ENCODE measurements at places on chromosomes 11 and 22.

DNA sequence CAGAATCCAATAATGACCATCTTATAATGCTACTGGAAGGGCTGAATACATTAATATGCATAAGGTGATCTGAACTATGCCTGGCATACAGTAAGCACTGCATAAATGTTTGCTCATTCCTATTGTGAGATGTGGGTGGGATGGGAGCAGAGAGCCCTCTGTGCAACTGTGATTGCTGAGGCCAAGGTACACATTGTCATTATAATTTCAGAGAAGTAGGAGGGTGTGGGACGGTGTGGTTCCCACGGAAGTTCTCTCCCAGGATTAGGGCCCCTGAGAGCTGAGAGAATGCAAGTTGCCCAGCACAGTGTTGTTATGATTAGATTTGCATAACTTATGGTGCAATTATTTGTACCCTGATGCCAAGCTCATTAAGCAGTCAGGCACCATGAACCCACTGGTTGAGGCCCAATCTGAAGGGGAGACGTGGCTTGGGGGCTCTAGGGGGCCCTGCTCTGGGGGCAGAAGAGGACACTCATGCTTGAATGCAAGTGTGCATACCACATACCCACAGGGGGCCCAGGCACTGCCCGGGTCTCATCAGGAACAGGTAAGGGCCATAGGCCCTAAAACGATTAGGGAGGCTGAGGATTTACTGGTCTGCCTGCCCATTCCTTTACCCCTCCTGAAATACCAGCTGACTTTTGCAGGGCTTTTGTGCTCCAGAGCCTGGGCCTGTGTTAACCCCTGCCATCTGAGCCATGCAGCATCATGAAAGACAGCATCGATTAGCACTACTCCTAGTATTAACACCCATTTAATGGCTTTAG is 72.8 kb downstream of the THAP12 start:
- no peak for DNase-seq

DNA sequence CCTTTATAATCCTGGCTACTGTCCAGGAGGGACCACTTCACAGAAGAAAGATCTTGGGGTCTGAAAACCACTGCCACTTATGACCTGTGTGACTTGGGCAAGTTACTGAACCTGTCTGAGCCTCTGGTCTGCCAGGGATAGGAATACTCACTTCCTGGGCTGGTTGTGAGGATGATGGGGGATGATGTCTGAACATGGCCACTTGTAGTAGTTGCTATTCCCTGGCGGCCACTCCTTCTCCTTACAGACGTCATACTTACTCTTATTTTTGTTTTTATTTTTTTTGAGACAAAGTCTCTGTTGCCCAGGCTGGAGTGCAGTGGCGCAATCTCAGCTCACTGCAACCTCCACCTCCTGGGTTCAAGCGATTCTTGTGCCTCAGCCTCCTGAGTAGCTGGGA is 26.1 kb downstream of the CD82 start:
- DNase-seq: no peak

DNA sequence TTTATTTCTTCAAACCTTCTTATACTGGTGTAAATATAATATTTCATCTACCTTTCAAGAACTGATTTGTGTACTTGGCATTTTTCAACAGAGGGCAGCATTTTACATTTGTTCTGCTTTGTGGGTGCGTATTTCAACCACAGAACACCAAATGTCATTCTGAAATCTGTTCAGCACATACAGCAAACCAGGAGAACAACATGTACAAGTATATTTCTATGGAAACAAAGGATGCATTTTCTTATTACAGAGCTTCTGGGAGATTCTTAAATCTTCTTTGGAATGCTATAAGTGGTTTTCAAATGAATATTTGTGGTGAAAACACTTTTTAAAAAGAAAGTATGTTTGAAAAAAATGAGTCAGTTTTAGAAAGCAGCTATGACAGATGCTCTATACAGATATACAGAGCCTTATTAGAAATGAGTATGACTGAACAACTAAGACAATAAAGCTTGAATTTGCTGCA is 946.0 kb downstream of the FAM181B start:
- peak; percentile 1 for DNase-seq

- no peak for DNase-seq
These were observed 20.9 kb upstream of the SLC25A1 start for GRCh38 chr22:19199479-19199878.

DNA sequence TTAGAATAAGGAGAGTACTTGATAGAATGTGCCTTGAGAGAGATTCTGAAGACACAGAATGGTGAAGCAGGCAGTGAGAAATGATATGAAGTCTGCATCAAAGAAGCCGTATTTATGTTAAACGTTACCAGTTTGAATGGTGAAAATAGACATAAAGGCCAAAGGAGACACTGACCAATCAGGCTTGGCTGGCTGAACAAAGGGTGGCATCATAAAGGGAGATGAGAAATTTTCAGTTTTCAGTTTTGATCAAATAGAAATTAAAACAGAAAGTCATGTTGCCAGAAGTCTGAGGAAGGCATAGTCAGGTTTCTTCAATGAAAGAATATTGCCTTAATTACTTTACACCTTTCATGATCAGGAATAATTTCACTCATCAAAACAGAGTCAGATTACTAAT is 6.6 kb downstream of the OR51F1 start:
- no peak for DNase-seq

- DNase-seq: no peak
These were observed 4.2 kb downstream of the AMPD3 start for GRCh38 chr11:10459029-10459970.

- DNase-seq: no peak
These were observed 15.7 kb downstream of the DTX4 start for GRCh38 chr11:59187587-59187986.

DNA sequence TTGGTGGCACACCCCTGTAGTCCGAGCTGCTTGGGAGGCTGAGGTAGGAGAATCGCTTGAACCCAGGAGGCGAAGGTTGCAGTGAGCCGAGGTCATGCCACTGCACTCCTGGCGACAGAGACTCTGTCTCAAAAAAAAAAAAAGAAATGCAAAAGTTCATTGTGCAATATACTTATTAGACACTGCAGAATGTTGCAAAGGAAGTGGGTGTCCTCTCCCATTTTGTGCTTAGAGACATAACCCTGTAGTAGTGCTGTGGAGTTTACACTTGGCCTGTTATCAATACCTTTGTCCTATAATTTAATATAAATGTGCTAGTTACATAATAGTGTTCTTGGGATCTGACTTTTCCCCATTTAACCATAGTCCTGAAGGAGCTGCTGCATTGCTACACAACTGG is 9.4 kb downstream of the BCL2L13 start:
- DNase-seq: no peak

DNA sequence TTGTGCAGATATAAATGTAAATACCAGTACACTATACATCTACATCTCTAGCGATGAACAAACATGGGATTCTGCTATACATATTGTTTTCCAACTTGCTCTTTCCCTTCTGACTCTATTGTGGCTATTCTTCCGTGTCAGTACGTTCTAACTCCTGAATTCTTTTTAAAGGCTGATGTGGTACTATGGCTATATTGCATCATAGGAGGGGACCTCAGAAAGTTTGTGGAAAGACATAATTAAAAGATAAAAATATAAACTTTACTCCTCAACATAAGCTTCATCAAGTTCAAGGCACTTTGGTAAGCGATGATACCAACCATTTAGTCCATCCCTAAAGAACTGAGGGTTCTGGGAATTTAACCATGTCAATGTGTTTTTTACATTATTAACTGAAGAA is 72.8 kb downstream of the LDLRAD3 start:
- DNase-seq: no peak

Measured in M059J (cell line).